Posterior vena cava (tissue), 2 donors: ENCODE measurements at places on chromosomes 4 and X.

- DNase-seq = no peak
Observed at GRCh38 chrX:127207326-127207725, 387.8 kb downstream of the PRR32 start.

- DNase-seq = no peak
Observed at GRCh38 chrX:28278251-28278650, 297.0 kb upstream of the DCAF8L1 start.

GRCh38 chr4:163092093-163092492 is 74.6 kb downstream of the NAF1 start:
- no peak for DNase-seq

DNA sequence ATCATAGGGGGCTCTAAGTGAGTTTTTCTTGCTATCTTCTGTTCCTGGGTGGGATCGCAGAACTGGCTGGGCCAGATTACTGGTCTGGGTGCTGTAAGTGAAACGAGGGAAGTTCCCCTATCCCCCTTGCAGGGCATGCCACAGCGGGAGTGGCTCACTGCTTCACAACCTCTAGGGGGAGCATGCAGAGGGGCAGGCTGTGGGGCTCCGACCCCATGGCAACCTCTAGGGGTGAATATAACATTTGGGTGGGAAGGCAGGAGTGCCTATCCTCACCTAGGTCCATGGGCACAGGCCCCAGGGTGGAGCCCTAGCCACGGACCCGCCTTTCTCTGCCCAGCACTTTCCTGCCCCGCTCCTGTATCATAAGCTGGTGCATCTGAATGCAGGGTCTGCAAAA is 1.7 kb upstream of the RRAGB start:
- no peak for DNase-seq

- DNase-seq = no peak
Observed at GRCh38 chr4:158964114-158964727, 138.7 kb upstream of the RAPGEF2 start.

DNA sequence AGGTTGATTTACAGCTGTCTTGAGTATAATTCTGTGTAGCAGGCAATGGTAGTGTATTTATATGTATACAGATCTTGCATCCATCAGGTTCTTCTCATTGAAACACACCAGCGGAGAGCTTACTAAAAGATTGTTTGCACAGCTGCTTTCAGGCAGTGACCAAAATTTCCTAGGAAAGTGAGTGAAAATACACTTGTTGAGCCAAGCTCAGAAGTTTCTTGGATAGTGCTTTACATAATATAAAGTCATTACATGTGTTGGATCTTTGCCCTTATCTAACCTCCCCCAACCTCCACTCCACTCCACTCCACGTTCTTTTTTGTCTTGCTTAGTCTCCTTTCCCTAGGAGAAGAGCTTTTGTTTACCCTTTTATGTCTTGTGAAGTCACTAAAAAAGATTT is 34.1 kb downstream of the CNKSR2 start:
- DNase-seq = no peak

- no peak for DNase-seq
Observed at GRCh38 chr4:148503681-148504080, 61.5 kb upstream of the NR3C2 start.

- DNase-seq = no peak
Observed at GRCh38 chrX:108892501-108892900, 156.1 kb upstream of the IRS4 start.

DNA sequence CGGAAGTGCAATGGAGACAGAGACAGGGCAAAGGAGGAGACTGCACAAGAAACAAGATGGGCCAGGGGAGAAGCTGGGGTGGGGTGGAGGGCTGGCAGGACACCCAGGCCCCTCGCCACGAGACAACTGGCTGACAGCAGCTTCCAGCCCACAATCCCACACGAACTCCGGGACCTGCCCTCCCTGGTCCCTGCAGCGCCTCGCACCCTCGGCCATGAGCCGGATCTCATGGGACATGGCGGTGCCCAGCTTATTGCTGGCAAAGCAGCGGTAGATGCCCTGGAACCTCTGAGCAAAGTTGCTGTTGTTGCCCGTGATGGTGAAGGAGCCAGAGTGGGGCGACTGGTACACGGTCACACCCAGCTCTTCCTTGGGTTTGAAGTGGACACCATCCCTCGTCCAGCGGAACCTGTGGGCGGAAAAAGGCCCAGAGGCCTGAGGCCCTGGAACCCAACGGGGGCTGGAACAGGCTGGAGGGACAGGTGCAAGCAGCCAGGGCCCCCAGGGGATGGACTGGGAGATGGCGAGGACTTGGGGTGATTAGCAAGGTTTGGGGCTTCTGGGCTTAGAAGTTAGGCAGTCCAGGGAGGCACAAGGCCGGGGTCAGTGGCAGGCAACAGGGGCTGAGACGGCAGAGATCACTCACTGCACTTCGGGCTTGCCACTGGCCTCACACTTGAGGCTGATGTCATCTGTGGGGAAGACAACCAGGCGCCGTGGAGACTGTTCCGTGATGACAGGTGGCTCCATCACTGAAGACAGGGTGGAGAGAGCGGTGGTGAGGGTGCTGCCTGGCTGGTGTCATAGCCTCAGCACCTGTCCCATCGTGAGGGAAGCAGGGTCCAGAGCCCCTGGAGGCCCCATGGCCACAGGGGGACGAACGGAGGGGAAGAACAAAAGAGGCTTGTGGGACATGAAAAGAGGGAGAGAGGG is 13.8 kb downstream of the L1CAM start:
- no peak for DNase-seq

DNA sequence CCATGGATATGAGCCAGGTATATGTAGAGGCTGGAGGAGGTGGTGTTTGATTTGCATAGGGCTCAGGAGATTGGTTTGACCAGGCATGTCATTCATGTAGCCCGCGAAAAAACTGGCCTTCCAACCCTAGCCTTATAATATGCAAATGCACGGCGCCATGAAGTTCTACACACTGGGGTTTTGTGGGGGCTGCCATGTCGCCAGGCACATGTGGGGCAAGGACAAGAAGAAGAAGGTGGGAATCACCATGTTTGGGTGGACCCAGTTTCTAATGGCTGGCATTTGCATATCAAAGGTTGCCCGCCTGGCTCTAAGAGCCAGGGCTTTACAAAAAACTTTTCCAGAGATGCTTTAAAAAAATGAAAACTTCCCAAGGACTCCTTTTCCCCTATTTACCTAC is 1251.0 kb downstream of the PCDH18 start:
- no peak for DNase-seq
